Activated effector memory CD4-positive, alpha-beta T cell treated with Interleukin-2 at 50 U/mL for 16 hours (primary cell): ENCODE measurements at places on chromosomes 6 and 20.

- DNase-seq: peak; percentile 85
Observed at GRCh38 chr6:37516076-37516919, 16.6 kb upstream of the CCDC167 start.

- no peak for DNase-seq
Observed at GRCh38 chr6:106286746-106287145, 38.8 kb downstream of the ATG5 start.

- DNase-seq: no peak
Observed at GRCh38 chr6:47352194-47352920, 42.7 kb upstream of the TNFRSF21 start.

DNA sequence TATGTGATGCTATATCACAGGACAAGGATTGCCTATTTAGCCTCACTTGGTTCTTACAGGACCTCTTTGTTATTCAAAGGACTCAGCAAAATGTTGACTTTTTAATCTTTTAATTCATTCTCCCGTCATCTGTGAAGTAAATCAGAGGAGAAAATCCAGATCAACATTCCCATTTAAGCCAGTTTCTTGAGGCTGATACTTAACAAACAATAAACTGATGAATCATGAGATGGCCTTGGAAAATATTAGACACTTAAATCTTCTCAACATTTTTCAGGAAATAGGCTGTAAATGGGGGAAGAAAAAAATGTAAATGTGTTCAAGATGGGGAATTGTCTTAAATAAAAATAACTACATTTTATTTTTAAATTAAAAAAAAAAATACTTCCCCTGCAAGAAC, 55.9 kb upstream of the UBR2 start:
- no peak for DNase-seq

- DNase-seq: no peak
Observed at GRCh38 chr6:24600903-24601302, 45.1 kb downstream of the KIAA0319 start.

GRCh38 chr6:35893246-35893645, 27.7 kb downstream of the SRPK1 start:
- no peak for DNase-seq

GRCh38 chr20:23332467-23332866, 18.1 kb upstream of the NXT1 start:
- no peak for DNase-seq

- no peak for DNase-seq
Observed at GRCh38 chr20:11248687-11249638, 575.2 kb upstream of the JAG1 start.

- DNase-seq: no peak
Observed at GRCh38 chr20:34535301-34535840, 19.1 kb downstream of the DYNLRB1 start.

GRCh38 chr6:144689503-144690040, 404.4 kb downstream of the UTRN start:
- DNase-seq: no peak

DNA sequence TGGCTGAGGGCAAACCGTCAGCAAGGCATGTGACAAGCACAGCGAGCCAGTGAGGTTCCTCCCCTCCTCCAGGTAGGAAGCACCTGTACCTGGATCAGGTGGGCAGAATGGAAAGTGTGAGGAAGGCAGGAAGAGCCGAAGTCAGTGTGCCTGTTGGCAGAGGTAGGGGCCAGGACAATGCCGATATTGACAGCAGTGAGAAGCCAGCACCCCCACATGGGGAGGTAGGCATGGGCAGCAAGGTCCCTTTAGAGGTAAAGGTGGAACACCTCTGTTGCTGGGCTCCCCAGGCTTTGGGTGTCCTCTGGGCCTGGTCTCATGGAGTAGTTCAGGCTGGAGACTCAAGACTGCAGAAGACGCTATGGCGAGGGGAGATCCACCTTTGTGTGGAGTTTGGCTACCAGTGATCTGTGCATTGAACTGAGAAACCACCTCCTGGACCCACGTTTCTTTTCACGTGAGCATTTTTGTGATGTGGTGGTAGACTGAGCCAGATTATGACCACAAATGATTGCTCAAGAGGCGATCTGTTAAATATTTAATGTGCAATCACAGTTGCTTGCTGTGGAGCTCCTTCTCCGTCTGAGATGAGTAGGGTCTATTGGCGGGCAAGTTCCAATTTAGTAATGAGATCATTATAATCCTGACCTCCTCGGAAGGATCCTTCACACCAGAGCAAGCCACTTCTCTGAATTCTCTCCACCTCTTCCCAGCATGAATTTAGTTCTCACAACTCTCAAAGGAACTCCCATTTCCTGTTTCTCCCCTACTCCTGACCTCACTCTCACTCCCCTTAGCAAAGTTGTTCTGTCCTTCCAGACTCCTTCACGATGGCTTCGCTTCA, 174.8 kb downstream of the CDH26 start:
- no peak for DNase-seq

DNA sequence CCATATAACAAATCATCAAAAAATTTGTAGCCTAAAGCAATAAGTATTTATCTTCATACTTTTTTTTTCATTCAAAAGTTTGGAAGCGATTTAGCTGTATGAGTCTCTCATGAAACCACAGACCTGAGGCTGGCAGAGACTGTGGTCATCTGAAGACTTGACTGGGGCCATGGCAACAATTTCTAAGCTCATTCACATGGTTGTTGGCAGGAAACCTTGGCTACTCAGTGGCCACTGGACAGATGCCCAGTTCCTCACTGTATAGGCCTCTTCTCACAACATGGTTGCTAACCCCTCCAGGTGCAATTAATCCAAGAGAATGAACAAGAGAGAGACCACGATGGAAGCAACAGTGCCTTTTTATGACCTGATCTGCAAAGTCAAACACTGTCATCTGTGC, 235.9 kb downstream of the BTBD3 start:
- DNase-seq: no peak

DNA sequence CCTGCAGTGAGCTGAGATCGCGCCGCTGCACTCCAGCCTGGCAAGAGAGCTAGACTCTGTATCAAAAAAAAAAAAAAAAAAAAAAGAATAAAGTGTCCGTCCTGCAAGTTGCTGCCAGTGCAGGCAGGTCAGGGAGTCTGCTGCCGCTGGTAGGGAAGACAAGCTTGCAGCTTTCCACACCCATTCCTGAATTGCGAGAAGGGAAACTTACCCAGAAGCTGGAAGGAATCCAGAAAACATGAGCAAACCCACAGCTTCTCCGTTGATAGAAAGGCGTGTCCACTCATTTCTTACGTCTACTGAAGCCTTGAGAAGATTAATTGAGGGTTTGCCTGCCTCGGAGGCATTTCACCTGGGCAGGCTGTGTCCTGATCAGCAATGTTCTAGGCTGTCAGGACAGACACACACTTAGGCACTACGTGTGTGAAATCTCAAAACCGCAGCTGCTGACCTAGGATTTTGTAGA, 61.6 kb upstream of the DSP start:
- DNase-seq: no peak

DNA sequence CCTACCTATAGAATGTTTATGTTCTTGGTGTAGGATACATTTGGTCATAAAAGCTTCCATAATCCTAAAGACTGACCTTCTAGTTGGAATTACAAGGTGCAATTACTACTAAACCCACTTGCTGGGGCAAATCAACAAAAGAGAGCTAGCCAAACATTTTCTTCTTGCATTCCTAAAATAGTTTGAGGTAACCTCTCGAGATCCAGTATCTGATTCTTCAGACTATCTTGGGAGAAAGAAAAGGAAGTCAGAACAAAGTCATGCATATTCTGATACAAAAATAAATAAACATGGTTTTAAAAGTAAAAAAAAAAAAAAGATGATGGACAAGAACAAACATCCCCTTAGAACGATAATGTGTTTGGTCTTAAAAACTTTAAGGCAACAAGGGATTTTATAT, 294.2 kb upstream of the RSPO3 start:
- no peak for DNase-seq

GRCh38 chr6:10190042-10190441, 224.8 kb downstream of the TFAP2A start:
- DNase-seq: no peak

- DNase-seq: peak; percentile 48
Observed at GRCh38 chr6:2749969-2750600, 637 bp downstream of the MYLK4 start.

GRCh38 chr20:50701041-50701963, 10.0 kb upstream of the RIPOR3 start:
- no peak for DNase-seq

DNA sequence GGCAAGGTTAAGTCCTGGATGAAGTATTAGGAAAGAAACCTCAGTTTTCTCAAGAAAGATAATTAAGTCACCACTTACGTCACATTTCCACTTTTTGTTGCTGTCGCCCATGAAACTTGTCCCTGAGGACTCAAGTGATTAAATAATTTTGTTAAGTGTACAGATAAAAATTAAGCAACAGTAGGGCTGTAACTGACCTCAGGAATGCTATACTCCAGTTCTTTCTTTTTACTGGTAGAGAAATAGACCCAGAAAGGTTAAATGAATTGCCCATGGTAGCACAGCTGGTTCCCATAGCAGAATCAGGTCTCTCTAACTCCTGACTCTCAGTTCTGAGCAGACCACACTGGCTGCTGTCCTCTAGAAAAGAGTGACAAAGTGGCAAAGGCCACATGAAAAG, 54.5 kb downstream of the CLIC5 start:
- DNase-seq: no peak

DNA sequence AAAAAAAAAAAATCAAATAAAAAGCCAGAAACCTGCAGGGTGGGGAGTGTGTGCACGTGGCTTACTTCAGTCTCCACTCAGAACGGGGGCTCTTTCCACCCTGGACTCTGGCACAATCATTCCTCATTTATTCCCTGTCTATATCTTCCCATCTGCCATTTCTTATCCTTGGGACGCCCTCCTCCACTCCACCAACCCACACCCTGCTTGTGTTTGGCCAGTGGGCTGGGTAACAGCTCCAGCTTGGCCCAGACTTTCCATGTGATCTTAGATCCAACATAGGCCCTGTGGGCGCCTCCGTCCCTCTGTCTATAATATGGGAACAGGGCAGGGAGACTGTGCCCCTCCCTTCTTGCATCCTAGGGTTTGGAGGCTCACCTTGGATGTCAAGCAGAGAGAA, 68.1 kb downstream of the CD40 start:
- DNase-seq: no peak

- no peak for DNase-seq
Observed at GRCh38 chr20:64225828-64226598, 29.5 kb upstream of the PCMTD2 start.

DNA sequence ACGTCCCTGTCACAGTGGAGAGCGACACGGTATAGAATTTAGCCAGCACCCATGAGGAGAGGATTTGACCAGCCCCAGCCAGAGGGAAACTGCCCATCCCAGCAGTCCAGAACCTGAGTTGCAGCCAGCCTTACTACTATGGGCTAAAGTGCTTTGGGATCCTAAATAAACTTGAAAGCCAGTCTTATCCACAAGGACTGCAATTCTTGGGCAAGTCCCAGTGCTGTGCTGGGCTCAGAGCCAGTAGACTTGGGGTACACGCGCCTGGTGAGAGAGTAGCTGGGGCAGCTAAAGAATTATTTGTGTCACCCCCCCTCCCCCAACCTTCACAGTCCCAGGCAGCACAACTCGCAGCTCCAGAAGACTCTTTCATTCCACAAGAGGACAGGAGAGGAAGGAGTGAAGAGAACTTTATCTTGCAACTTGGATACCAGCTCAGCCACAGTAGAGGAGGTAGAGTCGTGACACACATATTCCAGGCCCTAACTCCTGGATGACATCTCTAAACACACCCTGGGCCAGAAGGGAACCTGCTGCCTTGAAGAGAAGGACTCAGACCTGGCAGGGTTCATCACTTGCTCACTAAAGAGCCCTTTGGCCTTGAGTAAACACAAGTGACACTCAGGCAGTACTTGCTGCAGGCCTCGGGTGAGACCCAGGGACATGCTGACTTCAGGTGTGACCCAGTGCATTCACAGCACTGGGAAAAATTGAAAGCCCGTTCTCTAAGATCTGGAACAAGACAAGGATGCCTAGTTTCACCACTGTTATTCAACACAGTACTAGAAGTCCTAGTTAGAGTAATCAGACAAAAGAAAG, 100.3 kb downstream of the REV3L start:
- DNase-seq: no peak

- no peak for DNase-seq
Observed at GRCh38 chr6:170459451-170459850, 93.7 kb downstream of the PSMB1 start.

GRCh38 chr6:95231416-95231815, 345.9 kb upstream of the MANEA start:
- no peak for DNase-seq

- DNase-seq: no peak
Observed at GRCh38 chr6:153085239-153085638, 45.8 kb downstream of the RGS17 start.

GRCh38 chr6:2875359-2876191, 27.5 kb downstream of the SERPINB9 start:
- DNase-seq: peak; percentile 49

DNA sequence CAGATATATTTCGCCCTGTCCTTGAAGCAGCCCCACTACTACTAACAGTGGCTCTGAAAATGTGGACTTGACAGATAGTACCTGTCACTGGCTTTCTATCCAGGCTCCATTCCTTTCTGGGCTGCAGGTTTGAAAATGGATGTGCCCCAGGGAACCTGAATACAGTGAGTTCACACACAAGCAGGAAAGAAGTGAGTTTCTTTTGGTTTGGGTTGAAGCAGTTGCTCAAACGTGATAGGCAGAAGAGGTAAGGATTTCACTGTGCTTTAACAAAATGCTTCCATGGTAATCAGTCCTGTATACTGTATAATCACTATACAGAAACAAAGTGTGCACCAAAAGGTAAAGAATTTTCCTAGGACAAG, 382.9 kb downstream of the PRKN start:
- DNase-seq: no peak

GRCh38 chr6:168574699-168575195, 133.8 kb downstream of the SMOC2 start:
- DNase-seq: no peak

DNA sequence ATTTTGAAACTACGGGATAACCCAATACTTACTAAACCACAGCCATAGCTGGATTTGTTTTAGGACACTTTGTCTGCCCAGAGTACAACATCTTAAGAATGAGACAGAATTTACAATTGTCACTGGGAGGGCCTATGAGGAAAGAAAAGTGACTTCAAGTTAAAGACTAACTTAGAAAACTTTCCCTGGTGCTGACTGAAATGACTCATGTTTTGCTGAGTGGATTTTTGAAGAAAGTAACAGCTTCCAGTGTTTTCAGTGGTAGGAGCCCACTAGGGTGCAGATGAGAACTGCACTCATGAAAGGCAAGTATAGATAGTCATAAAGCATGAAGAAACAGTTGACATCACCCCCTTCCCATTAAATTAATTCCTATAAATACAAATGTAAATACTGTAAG, 988.2 kb upstream of the MAP3K7 start:
- no peak for DNase-seq

- DNase-seq: no peak
Observed at GRCh38 chr20:10344953-10345352, 89.1 kb downstream of the MKKS start.

GRCh38 chr6:79668381-79668780, 37.3 kb downstream of the SH3BGRL2 start:
- no peak for DNase-seq
